ENCODE measurements at places on chromosomes 11 and 22.

DNA sequence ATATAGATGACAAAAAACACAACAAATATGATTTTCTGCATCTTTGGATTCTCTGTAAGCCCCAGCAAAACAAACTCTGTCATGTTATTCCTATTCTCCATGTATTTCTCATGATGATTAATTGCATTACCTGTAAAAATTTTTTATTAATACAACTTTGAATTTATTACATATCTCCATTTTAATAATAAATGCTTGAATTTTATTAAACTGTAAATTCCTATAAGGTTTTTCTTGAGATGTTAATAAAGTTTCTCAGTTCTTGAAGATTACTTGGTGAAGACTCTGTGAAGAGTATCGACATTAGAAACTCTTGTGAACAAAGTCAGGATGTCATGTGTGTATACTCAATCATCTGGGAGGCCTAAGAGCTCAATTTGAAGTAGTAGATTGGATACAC, at the start of gene OR4C46:
OR4C46 (minus strand) TSS at position 101 of the 400 bp plus-strand sequence; CDS start at position 101, 0 bp downstream.
- no peak for DNase-seq

- no peak for DNase-seq
These were observed 65.5 kb upstream of the NUP160 start for GRCh38 chr11:47913529-47914244.

DNA sequence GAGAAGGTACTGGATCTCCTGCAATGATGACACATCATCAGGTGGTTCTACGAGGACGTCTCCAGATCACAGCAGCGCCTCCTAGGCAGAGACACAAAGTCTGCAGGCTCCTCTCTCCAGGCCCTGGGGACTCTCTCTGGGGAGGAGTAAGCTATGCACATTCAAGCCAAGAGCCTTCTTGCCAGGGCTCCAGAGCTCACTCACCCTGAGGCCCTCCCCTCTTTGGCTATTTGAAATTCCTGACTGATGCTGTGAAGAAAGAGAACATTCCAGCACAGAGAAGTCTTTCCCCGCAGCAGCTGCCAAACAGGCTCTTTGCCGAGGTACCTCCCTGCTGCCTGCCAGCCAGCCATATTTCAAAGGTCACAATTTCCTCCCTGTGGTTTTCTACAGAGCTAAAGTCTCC, 204.9 kb downstream of the CSNK2A3 start:
- peak; percentile 85 for DNase-seq

DNA sequence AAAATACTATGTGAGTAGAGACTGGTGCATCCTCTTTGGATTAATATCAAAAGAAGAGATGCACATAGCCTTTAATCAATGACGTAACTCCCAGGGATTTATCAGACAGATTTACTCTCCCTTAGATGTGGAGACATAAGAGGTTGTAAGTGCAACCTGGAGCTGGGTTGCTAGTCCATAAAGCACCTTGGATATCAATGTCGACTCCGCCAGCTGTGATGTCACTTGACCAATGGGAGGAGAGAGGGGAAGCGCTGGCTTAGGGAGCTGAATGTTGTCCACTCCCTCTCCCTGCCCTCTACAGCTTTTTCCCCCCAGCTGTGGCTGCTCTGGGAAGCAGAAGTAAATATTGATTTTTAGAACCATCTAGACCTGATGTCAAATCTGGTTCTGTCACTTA, 28.9 kb upstream of the TMEM86A start:
- no peak for DNase-seq

GRCh38 chr11:103051981-103052380, 40.0 kb downstream of the DCUN1D5 start:
- DNase-seq, result no peak
